Thyroid gland (tissue), 4 donors: ENCODE measurements at places on chromosomes 13 and 19. TPM values are rescaled to one million over a fixed set of nuclear protein-coding genes. Genes with fewer than 3 reads are reported as not detected.
A peak's percentile ranks its signal among the peaks of the same experiment; 100 is the strongest.

- no peak for DNase-seq
Measured at GRCh38 chr19:31330761-31331160, 18.5 kb downstream of the TSHZ3 start.

GRCh38 chr13:40064154-40065097 lies 409.0 kb downstream of the COG6 start:
- no peak for DNase-seq

GRCh38 chr13:30616927-30617314 lies 799 bp upstream of the USPL1 start:
- peak; percentile 69 for DNase-seq

ZNF850 gene
- 4.7 TPM for total RNA-seq

- no peak for DNase-seq
Measured at GRCh38 chr19:24052811-24053210, 34.2 kb upstream of the ZNF254 start.

GRCh38 chr19:32702010-32702409 lies 10.4 kb downstream of the NUDT19 start:
- DNase-seq = peak; percentile 14

TUBB4A gene
- 0.67 TPM for total RNA-seq

- no peak for DNase-seq
Measured at GRCh38 chr13:78586706-78587105, 16.6 kb downstream of the POU4F1 start.

DNA sequence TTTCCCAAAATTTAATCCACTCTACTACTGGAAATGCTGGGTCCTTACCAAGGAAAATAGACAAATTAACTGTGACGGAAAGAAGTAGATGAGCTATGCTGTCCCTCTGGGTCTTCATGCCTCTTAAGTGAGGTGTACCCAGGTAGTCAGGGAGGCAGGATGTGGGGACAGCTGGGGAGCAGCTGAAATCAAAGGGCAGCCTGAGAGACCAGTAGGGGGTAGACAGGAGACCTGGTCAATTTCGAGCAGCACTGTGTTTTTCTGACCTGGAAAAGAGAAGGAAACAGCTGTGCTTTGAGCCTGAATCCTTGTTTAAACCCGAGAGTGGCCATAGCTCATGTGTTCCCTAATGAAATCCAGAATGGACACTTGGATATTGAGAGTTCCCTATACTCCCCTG lies 587.3 kb downstream of the EFNB2 start:
- no peak for DNase-seq

DNA sequence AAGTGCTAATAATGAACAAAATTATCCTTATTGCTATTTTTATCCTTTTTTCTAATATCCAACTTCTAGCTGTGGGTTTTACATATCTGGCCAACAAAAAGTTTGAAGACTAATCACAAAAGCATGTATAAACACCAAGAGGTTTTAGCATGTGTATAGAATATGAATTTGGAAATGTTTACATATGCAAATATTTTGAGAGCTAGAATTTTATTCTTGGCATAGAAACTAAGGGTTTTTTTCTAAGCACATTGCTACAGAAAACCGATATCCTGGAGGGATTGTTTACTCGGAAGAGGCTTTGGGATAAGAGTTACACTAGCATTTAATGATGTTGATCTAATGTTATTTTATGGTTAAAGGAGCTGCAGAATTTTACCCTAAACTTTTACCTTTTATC lies 392.1 kb downstream of the EFNB2 start:
- DNase-seq = no peak

- DNase-seq = peak; percentile 71
Measured at GRCh38 chr19:35644987-35645679, 3.0 kb upstream of the COX6B1 start.

DNA sequence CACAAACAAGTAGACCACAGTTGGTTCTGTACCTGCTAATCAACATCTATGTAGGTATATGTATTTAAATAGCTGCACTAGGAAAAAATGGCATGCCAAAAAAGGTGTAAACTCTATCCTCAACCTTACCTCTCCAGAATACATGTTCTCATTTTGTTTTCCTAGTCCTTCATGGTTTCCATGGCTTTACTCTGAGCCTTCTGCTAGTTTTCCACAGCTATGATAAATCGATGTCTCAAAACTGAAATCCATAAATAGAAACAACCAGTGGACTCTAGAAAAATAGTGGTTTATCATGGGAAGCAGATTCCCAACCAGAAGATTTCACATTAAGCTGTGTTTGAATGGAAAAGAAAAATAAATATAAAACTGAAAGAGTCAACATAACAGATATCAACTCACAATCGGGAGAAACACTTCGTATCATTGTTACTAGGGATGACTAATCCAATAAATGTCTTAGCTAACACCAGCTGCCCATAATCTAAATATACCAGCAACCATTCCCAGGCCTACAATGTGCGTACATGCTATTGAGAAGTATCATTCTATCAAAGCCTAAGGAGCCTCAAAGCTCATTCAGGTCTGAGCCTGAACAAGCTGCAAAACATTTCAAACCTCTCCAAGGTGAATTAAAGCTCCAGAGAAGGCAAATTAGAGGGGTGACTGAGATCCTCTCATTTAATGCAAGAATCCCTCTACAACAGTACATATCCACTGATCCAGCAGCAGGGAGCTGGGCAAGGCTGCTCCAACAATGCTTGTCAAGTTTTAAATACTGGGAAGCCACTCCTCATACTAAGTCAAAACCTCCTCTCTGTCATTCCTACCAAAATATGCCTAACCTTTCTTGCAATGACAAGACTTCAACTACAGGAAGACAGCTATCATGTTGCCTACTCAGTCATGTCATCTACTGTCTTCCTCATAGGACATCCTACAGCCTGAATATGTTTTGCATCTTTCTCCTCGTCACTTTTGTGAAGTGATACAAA lies 90.2 kb downstream of the KCTD12 start:
- no peak for DNase-seq

GRCh38 chr13:57624565-57625435 lies 6.7 kb upstream of the PCDH17 start:
- peak; percentile 24 for DNase-seq

CASP14 gene
- not detected for total RNA-seq

DNA sequence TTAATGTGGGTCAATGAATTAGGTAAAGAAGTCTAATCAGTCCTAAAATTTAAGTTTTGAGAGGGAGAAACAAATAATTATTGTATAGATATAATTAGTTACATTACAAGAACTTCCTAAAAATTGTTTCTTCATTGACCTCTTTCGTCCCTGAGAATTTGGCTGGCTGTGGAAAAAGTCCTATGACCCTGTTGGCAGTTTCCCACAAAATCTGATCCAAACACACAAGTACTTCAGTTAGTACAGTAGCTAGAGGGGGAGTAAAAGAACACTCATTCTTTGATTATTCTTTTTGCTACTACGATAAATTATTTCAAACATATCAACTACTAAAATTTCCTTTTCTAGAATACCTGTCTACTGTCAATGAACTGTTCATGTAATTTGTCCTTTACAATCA lies 11.3 kb downstream of the POSTN start:
- no peak for DNase-seq

- DNase-seq = no peak
Measured at GRCh38 chr19:19871932-19872331, 6.2 kb downstream of the ZNF253 start.

DNA sequence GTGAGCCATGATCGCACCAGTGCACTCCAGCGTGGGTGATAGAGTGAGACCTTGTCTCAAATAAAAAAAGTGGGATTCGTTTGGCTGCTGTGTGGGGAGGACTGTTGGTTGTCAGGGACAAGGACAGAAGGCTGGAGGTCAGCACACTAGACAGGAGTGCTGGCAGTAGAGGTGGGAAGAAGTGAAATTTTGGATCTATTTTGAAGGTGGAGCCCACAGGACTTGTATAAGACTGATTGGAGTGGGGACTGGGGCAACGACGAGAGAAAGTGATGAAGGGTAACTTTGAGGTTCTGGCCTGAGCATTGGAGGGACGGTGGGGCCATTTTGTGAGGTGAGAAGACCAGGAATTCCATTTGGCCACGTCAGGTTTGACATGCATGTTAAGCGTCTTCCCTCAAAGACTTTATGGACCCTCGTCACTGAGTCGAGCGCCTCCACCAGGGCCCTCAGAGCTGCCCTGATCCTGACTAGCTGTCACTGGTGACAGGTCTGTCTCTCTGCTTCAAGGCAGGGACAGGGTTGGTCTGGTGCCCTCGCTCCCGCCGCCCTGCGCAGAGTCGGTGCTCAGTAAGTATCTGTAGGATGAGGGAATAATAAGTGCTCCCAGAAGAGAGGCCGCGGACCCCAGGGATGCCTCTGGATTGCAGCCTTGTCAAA lies 673 bp downstream of the CTU1 start:
- no peak for DNase-seq

GRCh38 chr13:30796132-30796572 lies 60.8 kb downstream of the ALOX5AP start:
- DNase-seq = peak; percentile 26

- no peak for DNase-seq
Measured at GRCh38 chr19:5547881-5548280, 19.9 kb downstream of the TINCR start.

DNA sequence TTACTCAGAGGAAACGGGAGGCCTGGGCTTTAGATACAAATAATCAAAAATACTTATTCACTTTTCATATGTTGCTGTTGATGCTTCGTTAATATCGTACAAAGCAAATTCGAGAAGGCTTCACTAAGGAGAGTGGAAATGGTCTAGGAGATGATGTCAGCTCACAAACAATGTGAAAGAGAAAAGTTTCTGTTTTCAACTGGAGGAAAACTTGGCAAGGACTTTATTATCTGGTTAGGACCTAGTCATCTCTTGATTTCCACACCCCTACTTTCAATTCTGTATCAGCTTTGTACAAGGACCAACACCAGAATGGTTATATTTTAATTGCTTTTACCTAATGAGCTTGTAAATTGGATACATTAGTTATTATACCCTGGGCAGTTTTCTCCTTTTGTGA lies 88.0 kb downstream of the SLC10A2 start:
- DNase-seq = no peak

NLRP5 gene
- not detected for total RNA-seq

DNA sequence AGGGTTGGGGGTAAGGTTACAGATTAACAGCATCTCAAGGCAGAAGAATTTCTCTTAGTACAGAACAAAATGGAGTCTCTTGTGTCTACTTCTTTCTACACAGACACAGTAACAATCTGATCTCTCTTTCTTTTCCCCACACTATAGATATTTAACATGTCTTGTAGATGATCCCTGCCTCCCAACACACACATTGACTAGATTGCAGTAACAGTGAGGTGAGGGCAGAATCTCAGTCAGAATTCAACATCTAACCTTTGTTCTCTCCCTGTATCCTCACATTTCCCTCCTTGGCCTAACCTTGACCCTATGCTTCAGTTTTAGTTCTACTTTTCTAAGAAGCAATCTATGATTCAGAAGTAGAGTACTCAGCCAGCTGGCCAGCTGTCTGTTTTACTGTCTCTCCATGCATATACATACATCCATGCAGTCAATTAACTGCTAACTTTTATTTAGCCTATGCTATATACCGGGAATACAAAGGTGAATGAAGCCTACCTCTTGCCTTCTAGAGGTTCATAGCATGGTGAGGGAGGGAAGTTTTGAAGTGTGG lies 18.1 kb downstream of the DNAJC15 start:
- DNase-seq = no peak

- no peak for DNase-seq
Measured at GRCh38 chr13:91797567-91797966, 399.1 kb downstream of the GPC5 start.

GRCh38 chr19:32606289-32606688 lies 25.3 kb downstream of the PDCD5 start:
- DNase-seq = no peak

KIR3DL2 gene
- not detected for total RNA-seq

GRCh38 chr19:5023128-5023571 lies 54.2 kb downstream of the KDM4B start:
- DNase-seq = peak; percentile 96

DNA sequence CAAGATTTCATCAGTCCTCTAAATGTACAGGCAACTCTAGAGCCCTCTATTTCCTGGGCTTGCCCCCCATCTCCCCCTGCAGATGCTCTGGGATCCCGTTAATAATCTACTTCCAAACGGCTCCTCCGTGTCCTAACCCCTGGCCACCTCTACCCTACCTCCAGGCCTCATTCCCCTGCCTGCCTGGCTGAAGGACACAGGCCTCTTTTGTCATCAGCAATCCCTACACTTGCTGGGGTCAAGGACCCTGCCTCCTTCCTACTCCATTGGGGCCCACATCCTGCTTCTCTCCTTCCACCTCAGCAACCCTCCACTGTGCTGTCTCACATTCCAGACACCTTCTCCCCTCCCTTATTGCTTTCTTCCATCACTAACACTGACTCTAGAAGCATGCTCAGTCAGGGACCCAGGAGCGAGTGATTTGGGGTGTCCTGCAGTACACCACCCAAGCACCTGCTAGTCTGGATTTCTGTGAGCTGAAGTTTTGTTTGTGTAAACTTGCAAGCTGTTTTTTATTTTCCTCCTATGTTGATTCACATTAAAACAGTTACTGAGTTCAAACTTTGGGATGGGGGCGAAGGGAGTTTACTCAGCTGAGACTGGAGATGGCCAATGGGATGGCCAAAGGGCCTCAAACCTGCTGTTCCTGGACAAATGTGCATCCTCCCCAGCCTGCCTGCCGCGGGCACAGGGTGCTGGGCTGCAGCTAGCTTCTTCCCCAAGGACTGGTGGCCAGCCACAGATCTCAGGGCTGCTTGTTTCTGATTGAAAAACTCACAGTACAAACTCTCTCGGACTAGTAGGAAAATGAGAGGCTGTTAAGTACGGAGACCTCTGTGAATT lies 314.7 kb downstream of the FOXO1 start:
- no peak for DNase-seq

- DNase-seq = no peak
Measured at GRCh38 chr13:71638751-71639150, 228.3 kb downstream of the DACH1 start.

ALOX5AP gene
- total RNA-seq = 6.6 TPM

CALR3 gene
- 0.58 TPM for total RNA-seq

- DNase-seq = no peak
Measured at GRCh38 chr13:80339563-80339911, 1.4 kb downstream of the SPRY2 start.

GRCh38 chr13:40026741-40027140 lies 371.3 kb downstream of the COG6 start:
- no peak for DNase-seq

DNA sequence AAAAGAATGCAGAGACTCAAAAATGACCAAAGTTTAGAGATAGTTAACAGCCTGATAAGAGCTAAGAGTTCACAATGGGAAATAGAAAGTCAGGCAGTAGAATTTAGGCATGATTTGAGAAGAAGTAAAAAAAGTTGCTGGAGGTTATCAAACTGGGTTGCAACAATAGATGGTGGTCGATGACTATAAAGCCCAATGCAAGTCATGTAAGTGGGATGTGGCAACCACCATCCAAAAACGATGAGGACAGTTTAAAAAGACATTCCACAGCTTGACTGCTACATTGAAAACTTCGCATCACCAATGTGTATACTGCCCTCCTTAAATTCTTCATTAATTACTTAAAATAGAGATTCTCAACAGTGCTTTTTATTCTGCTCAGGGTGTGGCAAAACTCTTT lies 19.7 kb downstream of the ELF1 start:
- no peak for DNase-seq

CGB2 gene
- total RNA-seq = not detected

ZNF345 gene
- total RNA-seq = 6.0 TPM

GRCh38 chr19:7787141-7787540 lies 24.1 kb downstream of the CLEC4M start:
- no peak for DNase-seq

ELSPBP1 gene
- not detected for total RNA-seq
